Diencephalon (tissue), 1 donor: ENCODE measurements at places on chromosomes 2 and 18. TPM values are rescaled to one million over a fixed set of nuclear protein-coding genes. Genes with fewer than 3 reads are reported as not detected.

The PAPOLG gene
- total RNA-seq, result 50.3 TPM

The POTEI gene
- 1.2 TPM for total RNA-seq

The ZSWIM2 gene
- 0.23 TPM for total RNA-seq

The LIPG gene
- 6.9 TPM for total RNA-seq

The SCN7A gene
- total RNA-seq, result 19.6 TPM

The UGT1A8 gene
- total RNA-seq, result not detected

The KCNG2 gene
- 0.69 TPM for total RNA-seq

The SPR gene
- 2.5 TPM for total RNA-seq

The CDH7 gene
- 30.0 TPM for total RNA-seq

The C2orf92 gene
- total RNA-seq, result 8.1 TPM

The SP5 gene
- 2.3 TPM for total RNA-seq

The MZT2B gene
- total RNA-seq, result 85.1 TPM

The SPDYA gene
- 1.2 TPM for total RNA-seq
